Activated naive CD4-positive, alpha-beta T cell treated with anti-CD3 and anti-CD28 coated beads for 36 hours (primary cell): ENCODE measurements at places on chromosomes 13 and 19. TPM values are rescaled to one million over a fixed set of nuclear protein-coding genes. Genes with fewer than 3 reads are reported as not detected.

- no peak for DNase-seq
Measured at GRCh38 chr13:83980331-83980730, 98.1 kb upstream of the SLITRK1 start.

DNA sequence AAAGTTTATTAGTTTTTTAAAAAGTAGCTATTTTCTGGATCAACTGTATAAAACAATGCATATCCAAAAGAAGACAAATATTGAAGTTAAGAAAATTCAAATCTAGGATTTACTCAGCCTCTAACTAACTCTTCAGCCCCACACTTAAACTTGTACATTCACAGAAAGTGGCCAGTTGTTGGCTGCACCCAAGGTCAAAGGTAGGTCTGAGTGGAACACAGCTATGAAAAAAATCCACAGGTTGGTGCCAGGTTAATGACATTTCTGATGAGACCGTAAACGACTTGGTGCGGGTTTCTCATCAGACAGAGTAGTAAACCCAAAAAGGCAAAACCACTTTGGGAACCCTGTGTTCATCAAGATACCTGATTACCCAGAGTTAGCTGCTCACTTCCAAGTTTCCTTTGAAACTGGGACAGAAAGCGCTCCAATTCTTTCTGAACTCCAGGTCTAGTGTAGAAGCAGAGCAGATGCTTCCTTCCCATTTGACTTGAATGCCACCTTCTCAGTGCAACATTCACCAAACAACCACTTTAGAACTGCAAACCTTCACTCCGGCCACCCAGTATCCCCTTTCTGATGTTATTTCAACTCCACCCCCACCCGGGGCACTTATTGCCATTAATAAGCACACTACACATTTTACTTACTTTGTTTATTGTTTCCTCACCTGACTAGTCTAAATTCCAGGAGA, 208.3 kb upstream of the STARD13 start:
- DNase-seq: no peak

The SLC25A41 gene
- not detected for total RNA-seq

GRCh38 chr19:56252699-56253422, 19.7 kb upstream of the EDDM13 start:
- DNase-seq: peak; percentile 87

DNA sequence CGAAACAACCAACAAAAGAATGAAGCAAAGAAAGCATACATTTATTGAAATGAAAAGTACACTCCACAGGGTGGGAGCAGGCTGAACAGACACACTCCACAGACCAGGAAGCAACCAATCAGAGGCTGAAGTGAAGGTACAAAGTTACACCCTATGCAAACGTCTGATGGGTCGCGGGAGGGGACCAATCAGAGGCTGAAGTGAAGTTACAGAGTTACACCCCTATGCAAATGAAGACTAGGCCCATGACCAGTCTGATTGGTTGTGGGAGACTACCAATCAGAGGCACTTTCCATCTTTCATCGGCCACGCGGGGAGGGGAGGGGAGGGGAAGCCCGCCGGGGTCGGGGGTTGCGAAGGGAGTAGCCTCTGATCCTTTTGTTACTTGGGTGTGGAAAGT, 12.4 kb upstream of the FBL start:
- peak; percentile 82 for DNase-seq

- DNase-seq: peak; percentile 58
Measured at GRCh38 chr19:47541518-47541917, 26.7 kb upstream of the NAPA start.

GRCh38 chr13:60229708-60230272, 66.1 kb upstream of the DIAPH3 start:
- no peak for DNase-seq

GRCh38 chr13:79432992-79433391, 26.9 kb upstream of the RBM26 start:
- no peak for DNase-seq

DNA sequence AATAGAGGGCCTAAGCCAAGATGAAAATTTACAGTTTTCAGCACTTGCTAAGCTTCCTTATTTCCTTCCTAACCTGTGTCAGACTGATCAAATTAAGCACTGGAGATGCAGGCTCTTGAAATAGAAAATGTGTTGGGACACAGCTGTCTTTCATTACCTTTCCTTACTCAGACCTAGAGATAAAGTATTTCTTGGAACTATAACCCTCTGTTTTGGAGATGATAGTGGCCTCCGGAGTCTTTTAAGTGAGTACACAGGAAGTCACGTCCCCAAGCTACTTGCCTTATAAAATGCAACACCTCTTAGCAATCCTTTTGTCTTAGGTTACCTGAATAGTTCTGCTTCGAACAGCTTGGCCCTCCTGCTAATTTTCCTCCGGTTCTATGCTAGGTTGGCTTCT, 12.4 kb upstream of the AKAP11 start:
- DNase-seq: no peak

- DNase-seq: no peak
Measured at GRCh38 chr19:31015778-31016177, 333.5 kb downstream of the TSHZ3 start.

DNA sequence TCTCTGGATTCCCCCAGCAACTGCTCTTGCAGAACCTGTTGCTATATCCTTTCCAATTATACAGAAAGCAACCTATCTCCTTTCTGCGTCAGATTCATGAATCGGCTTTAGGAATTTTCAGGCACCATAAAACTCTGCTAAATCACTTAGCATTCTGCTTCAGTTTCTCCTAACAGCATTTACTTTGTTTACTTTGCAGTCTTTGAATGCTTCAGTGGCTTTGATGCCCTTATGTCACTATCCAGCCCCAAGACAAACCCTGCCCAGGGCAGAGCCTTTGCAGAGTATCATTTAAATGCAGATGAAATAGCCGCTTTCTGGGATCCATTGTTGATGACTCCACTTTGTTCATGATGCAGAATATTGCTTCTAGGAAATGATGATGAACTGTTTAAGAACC, 43.1 kb downstream of the SLITRK1 start:
- no peak for DNase-seq

GRCh38 chr13:110546378-110546777, 15.1 kb downstream of the RAB20 start:
- DNase-seq: no peak

GRCh38 chr19:52140032-52140710, 433 bp upstream of the ZNF616 start:
- DNase-seq: no peak

The CGB8 gene
- total RNA-seq: not detected

DNA sequence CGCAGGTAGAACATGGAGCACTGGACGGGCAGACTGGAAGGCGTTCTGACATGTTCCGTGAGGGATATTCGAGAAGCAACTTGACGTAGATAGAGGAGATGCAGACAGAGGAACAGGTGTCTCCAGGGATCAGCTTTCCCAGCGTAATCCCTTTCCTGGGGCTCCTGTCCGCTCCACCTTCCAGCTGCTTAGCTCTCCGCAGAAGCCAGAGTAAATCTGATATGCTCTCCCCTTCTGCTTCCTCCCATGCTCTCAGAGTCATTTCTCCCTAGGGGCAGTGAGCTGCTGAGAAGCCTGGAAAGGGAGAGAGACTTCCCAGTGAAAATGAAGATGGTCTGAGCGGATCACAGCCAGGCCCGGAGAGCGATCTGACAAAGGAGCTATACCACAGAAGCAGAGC, 23.0 kb upstream of the OLFM4 start:
- DNase-seq: no peak

DNA sequence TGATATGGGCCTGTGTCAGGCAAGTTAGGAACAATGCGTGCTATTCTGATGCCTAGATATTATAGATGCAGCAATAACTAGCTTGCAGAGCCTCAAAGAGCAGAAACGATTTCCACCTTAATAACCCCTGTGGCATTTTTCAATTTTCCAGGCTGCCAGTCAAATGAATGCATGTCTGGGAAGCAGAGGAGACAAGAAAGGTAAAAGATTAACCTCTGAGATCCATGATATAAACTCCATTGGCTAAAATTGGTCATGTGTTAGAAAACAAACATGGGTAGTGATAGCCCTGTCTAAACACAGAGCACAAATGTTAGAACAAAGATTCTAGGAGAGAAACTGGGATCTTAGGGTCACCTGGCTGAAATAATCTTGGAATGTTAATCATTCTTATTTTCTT, 811.1 kb downstream of the DIAPH3 start:
- no peak for DNase-seq
